ENCODE measurements at places on chromosomes 6 and 20.

- no peak for DNase-seq
Measured at GRCh38 chr6:169778646-169779045, 27.2 kb downstream of the ERMARD start.

DNA sequence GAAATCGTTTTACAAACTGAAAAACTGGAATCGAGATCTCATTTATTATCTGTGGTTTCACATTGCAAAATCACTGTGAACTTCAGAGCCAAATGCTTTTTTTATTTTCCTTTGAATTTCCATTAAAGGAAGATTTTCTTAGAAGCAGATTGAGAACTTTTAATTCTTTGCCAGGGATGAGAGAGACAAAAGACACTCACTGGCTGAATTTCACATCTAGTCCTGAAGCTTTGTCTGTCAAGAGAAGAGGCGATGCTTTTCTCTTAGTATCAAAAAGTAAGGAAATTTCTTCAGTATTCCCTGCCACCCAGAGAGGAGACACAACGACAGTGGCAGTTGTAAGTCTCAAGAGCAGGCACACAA is 141.8 kb downstream of the TMEM200A start:
- DNase-seq = no peak

- no peak for DNase-seq
Measured at GRCh38 chr6:35808688-35809087, 3.5 kb downstream of the LHFPL5 start.

DNA sequence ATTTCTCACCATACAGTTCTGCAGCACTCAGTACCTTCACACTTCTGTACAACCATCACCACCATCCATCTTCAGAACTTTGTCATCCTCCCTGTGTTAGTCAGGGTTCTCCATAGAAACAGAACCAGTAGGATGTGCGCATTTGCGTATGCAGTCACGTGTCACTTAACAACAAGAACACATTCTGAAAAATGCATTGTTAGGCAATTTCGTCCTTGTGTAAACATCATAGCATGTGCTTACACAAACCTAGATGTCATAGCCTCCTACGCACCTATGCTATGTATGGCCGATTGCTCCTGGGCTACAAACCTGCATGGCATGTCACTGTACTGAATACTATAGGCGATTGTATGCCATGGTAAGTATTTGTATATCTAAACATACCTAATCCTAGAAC is 66.2 kb upstream of the PTPRT start:
- DNase-seq = no peak

- no peak for DNase-seq
Measured at GRCh38 chr20:62050166-62051120, 15.2 kb downstream of the TAF4 start.

GRCh38 chr6:98384334-98384733 is 450.0 kb upstream of the POU3F2 start:
- no peak for DNase-seq

- DNase-seq = no peak
Measured at GRCh38 chr20:54153041-54153327, 20.8 kb downstream of the CYP24A1 start.

DNA sequence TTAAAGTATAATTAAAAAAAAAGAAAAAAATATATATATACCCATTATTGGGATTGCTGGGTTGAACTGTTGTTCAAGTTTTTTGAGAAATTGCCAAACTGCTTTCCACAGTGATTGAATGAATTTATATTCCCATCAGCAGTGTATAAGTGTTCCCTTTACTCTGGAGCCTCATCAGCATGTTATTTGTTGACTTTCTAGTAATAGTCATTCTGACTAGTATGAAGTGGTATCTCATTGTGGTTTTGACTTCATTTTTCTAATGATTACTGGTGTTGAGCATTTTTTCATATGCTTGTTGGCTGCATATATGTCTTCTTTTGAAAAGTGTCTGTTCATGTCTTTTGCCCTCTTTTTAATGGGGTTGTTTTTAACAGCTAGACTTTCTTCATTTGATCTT is 1260.8 kb upstream of the GJE1 start:
- no peak for DNase-seq

DNA sequence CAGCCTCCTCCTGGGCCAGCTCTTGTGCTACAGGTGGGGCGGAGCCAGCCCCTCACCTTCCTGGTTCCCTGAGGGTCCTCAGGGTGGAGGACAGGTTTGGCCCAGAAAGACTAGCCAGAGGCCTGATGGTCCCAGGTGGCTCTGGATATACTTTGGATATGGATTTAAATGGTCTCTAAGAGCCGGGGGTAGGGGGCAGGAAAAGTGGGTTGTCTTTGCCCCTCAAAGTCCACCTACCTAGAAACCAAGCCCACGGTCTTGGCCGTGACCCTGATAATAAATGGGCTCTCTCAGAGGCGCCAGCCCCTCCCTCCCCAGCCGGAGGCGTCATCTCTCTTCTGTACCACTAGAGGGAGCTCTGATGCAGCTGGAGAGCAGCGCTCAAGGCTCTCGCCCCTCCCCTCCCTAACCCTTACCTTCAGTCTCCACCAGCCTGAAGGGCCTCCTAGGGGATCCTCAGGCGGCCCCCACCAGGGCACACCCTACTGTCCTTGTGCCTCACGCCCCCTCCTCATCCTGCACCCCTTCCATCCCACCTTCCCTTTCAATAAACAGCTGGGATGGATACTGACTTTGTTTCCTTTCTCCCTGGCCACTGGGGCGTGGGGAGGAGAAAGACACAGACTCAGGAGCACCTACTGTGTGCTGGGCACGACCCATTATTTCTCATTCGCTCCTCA is 7.5 kb downstream of the NRSN2 start:
- peak; percentile 87 for DNase-seq

GRCh38 chr6:97812940-97813339 is 529.9 kb upstream of the MMS22L start:
- no peak for DNase-seq

GRCh38 chr6:38713812-38714211 is 1.3 kb upstream of the DNAH8 start:
- DNase-seq = peak; percentile 34

- no peak for DNase-seq
Measured at GRCh38 chr6:137581019-137581707, 87.0 kb upstream of the OLIG3 start.

- no peak for DNase-seq
Measured at GRCh38 chr6:45877970-45878590, 137.6 kb downstream of the CLIC5 start.

DNA sequence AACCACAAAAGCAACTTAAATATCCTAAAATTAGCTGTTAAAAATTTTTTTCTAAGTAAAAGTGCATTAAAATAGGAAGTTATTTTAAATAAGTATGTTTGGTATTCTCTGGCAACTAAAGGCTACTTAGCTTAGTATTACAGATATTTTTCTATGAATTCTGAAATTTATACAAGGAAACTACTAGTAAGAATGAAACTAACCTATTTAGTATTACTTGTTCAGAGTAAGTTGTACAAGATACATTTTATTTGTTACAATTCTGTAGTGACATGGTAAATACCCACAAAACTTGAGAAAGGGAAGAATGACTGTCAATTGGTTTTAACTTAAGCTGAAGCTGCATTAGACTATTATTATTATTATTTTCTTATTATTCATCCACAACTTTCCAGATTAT is 6.5 kb downstream of the PHIP start:
- DNase-seq = no peak

- DNase-seq = no peak
Measured at GRCh38 chr6:129704708-129705107, 5.3 kb downstream of the ARHGAP18 start.

DNA sequence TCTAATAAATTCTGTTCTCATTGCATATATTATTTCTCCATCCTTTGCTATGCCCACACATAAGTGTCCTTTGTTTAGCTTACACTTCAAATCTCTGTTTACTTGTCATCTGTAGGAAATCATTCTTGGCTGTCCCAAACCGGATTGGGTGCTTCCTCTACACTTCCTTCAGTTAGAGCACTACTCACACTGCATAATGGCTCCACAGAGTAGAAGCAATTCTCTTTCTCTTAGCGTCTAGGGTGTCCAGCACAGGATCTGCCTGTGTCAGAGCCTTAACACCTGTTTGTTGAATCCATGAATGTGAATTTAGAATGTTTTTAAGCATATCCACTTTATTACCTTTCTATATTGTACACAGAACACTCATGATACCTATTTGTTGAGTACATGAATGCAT is 87.0 kb upstream of the BMP2 start:
- no peak for DNase-seq

DNA sequence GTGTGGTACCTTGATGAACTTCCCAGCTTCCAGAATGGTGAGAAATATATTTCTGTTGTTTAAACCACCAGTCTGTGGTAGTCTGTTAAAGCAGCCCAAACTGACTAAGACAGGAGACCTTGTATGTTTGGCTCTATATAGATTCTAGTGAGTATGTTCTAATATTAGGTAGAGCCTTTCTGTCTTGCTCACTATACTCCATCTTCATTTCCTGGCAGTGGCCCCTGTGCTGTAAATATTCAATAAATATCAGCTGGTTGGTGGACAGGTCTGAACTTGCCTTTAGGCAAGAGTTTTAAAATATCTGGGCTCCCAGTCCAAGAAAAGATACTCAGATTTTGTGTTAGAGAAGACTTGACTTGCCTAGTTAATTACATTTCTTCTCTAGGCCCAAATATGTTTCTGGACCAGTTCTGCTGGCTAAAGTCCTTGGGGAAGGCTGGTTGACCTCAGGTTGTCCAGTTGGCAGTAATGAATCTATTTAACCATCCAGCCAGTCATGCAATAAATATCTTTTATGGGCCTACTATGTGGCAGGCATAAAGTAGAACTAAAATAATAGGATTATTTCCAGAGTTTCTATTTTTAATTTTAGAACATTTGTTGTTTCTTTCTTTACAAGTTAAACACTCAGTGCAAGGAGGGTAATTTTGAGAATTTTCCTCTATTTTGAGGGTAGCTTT is 22.3 kb downstream of the PPP1R14C start:
- no peak for DNase-seq

DNA sequence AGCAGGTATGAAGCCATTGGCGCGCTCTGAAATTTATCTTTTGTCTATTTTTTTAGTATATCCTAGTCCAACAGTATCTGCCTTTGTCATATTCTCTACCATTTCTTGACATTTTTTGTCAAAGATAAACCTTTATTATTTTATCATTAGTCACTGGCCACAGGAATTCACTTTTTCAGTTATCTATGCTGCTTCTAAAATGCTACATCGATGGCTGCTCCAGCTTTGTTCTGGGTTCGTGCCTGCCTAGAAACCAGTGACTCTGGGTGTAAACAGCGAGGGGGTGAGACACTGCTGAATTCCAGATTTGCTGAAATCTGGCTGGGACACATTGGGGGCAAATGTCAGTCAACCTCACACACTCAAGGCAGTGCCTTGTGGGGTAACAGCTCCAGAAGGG is 193.4 kb downstream of the CDC5L start:
- DNase-seq = no peak

GRCh38 chr6:31065556-31065955 is 46.8 kb downstream of the C6orf15 start:
- no peak for DNase-seq

- no peak for DNase-seq
Measured at GRCh38 chr20:21701171-21701876, 4.1 kb upstream of the PAX1 start.

DNA sequence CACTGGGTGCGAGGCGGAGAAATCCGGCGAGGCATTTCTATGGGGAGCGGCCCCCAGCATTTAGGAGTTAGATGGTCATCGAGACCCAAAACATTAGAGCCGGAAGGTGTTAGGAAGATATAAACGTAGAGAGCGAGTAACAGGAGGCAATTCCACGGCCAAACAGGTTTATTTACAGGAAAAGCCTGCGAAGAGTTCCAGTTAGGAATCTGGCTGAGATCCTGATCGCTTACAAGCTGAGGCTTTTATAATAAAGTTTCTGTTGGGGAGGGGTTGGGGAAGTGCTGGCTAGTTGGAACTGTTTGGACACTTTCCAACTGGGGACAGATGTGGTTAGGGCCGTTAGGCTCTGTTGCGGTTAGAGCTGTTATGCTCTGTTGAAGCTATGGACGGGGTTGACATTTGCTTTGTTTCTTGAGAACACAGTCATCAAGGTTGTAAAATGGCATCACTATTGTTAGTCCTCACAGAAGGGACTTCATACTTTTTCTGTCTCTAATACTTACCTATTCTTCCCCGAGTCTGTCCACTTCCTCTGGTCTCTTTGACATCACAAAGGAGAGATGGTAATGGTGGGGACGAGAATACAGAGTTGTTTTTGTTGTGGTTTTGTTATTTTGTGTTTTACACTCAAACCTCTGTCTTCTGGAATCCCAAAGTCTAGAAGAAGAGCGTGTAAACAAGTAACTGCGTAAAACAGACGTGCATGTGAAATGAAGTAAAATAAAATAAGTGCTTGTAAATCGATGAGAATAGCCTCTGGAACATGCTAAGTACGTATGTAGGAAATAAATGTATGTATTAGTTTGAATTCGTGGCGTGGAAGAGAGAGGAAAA is 554 bp upstream of the ZSCAN31 start:
- DNase-seq = peak; percentile 31

DNA sequence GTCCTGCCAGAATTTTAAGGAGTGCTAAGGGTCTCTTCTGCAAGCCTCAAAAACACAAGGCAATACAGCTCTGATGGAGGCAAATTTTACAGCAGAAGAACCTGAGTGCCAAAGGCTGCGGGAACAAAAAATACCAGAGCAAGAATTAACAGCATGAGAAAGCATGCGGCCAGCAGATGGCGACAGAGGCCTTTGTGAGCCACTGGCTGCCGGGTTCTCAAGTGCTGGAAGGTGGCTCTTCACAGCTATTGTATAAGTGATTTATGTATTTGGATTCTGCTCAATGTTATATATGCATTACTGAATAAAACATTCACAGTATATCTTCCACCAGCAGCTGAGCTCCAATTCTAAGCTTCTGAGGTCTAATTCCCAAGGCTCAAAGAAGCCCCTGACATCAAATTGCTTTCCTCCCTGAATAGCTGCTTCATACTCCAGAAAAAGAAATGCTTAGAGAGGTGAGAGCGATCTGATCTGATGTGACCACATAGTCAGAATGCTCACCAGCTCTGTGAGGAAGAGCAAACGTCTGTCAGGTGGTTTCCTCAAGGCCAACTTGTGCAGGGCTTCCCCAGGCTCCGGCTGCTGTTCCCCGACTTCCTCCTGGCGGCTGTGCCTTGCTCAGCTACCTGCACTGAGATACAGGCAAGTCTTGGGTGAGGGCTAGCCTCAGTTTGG is 58.6 kb downstream of the PPP1R3G start:
- DNase-seq = peak; percentile 76
